ENCODE measurements at places on chromosomes 3 and 15.

GRCh38 chr3:117234331-117234730, 524.8 kb downstream of the TUSC7 start:
- no peak for DNase-seq

DNA sequence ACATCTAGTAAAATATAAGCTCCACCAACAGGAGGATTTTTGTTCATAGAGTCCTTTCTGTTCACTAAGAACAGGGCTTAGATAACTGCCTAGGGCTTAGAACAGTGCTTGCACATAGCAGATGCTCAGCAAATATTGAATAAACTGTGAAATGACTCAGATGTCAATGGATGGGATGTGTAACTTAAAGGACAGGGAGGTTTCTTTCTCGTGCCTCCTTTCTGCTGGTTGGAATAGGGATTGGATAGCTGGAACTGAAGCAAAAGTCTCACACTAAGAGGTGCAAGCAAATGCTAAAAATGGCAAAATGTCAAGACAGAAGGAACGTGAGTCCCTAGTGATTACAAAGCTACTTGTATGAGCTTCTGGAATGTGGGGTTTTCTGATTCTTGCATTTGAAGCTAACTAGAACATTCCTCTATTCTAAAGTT, 392.8 kb upstream of the WNT5A start:
- no peak for DNase-seq

DNA sequence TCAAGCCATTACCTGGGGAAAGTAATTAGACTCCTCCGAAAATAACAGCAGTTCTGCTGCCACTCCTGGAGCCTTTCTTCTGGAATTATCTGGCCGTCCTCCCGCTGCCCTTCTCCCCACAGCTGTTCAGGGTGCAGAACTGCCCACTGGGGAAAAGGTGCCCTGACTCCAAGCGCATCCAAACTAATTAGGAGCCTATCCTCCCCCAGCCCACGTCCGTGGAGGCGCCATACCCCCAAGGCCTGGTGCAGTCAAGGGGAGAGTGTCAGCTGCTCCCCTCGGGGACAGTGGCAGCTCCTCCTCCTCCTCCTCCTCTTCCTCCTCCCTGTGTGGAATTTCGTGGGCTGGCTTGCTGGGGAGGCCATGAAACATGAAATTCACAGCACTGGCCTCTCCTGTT, 177.2 kb downstream of the XXYLT1 start:
- no peak for DNase-seq

DNA sequence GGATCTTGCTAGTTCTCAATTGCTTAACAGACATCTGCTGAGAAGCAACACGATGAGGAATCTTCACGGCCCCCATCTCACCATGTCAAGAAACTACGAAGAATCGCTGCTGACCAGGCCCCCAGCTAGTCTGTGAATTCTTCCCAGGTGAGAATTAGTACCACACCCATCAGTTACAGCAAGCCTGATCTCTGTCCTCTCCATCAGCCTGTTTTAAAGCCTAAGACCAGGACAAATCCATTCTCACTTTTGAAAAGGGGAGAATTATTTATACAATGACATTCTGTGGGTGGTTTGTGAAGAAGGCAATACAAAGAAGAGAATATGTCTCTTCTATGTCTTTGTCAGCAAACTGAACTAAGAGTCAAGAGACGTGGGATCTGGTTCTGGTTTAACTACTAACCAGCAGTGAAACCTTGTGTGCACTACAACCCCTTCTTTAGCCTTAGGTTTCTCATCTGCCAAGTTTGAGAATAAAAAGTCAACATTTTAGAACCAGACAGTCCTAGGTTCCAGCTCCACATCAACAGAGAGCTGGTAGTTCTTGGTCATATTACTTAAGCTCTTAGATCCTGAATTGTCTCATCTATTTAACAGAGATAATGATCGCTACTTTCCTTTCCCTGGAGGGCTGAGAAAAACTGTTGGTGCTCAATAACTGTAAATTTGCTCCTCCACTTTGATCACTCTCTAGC, 160.4 kb upstream of the RORA start:
- no peak for DNase-seq

- no peak for DNase-seq
Observed at GRCh38 chr3:18027161-18027939, 284.9 kb upstream of the TBC1D5 start.

DNA sequence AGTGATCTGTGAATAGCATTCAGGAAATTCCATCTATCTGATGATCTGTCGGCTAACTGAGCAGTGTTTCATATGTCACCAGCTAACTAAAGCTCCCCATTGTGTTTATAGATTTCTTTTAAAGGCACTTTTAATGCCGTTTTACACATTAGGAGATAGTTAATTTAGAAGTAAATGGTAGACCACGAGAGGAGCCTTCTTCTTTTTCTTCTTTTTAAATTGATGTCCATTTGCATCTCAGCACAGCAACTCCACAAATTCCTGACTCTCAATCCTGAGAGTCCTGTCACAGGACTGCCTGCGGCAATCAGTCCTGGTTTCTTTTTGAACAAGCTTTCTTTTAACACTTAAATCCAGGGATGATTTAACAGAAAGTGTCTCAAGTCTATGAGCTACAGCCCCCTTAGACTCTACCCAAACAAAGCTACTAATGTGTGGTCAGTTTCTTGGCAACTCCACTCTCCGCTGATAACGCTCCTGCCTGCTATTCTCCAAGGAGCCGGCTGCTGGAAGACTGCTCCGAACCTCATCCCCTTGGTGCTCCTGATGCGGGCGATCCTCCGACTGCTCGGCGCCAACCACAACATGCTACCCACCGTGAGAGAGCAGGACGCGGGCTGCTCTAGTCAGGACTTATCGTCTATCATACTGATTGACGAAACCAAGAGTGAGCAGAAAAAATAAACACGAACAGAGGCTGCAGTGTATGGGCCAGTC, 421.4 kb downstream of the MECOM start:
- DNase-seq = peak; percentile 59

- DNase-seq = no peak
Observed at GRCh38 chr3:196357905-196358304, 19.7 kb upstream of the TM4SF19 start.

DNA sequence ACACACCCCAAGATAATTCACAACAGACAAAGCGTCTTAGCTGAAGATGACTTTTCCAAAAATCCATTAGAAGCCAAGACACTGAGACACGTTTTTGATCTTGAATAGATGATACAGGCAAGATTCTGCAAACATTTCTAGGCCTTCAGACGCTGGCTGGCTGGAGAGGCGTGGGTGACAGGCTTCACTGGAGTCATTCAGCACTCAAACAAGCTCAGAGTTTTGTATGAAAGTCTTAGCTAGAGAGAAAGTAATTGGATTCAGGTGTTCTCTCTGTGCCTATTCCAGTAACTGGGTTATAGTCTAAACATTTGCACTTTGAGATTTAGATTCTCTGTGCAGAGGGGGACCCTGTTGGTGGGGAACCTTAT, 147.7 kb upstream of the BHLHE40 start:
- DNase-seq = no peak

DNA sequence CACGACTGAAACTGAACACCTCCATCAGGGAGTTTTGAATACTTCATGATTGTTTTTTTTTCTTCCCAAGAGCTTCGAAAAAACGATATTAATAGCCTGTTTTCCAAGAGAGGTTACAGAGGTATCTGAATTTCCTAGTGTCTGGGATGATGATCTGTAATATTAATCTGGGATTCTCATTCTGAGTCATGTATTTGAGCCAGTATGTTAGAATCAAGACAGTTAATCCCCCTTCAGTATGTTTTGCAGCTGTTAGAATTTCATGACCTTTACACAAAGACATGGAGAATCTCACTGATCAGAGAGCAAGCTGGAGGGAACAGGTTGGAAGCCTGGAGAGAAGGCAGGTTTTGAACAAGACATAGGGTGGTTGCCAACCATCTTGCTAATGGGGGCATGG, 234.5 kb upstream of the GAP43 start:
- DNase-seq = no peak

- DNase-seq = no peak
Observed at GRCh38 chr3:48927928-48928327, 9.3 kb downstream of the ARIH2 start.

DNA sequence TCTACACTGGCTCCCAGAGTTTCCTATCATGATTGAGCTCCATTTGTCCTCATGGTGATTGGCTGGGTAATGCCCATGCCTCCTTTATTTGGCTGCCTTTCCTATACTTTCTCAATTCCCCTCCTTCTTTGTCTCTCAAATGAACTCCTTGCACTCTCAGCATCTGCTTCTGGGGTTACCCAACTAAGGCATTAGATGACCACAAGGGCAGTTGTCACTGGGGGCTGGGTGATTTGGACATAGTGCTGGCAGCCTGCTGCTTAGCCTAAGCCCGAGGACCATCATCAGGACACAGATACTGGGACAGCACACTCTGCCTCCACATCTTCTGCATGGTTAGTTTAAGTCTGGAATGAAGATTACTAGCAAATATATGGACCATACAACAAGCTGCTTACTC, 49.2 kb upstream of the LRRFIP2 start:
- DNase-seq = no peak

GRCh38 chr15:76951220-76951619, 19.7 kb downstream of the RCN2 start:
- no peak for DNase-seq

GRCh38 chr15:52011711-52012144, 7.3 kb upstream of the MAPK6 start:
- no peak for DNase-seq

DNA sequence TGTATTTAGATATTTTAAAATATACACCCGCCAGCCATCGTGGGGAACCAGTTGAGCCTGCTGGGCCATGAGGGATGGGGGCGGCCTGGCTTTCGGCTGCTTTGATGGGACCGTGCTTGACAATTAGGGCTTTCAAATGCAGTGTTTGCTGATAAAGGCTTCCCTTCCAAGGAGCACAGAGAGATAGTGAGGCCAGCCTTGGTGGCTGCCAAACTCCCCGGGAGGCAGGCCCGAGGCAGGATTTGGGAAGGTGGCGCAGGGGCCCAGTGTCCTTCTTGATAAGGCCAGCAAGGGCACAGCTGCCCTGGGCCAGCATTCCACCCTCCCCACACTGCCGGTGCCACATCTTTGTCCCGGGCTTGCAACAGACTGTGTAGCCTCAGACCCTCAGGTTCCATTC, 75.6 kb downstream of the LINGO1 start:
- DNase-seq = no peak

GRCh38 chr15:33242669-33243191, 48.2 kb upstream of the FMN1 start:
- peak; percentile 27 for DNase-seq

DNA sequence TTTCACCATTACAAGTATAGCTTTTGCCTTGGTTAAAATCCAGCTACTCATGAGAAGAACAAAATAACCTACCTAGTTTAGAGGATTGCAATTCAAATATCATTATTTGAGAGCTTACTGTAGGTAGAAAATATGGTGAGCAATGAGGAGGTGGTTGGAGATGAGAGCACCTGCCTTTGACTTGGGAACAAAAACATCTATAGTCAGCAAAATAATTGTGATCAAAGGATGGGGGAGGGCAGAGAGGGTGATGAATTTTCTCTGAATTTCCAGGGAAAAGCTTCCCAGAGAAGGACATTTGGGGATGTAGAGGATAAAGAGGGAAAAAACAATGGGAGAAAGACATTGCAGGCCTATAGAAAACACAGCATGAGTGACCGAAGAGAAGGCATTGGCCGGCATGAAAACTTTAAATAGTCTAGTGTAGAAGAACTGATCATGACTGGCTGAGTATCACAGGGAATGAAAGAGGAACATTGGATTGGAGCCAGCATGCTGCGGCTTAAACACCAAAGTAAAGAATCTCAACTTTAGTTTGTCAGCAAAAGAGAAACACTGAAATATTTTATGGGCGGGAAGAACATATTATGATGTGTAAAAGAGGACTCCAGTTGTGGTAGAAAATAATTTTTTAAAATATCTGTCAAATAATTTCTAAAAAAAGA, 581.3 kb downstream of the UNC13C start:
- DNase-seq = no peak

GRCh38 chr15:39435244-39435643, 145.6 kb upstream of the THBS1 start:
- DNase-seq = no peak

- peak; percentile 69 for DNase-seq
Observed at GRCh38 chr15:64702816-64703631, 72.4 kb downstream of the RBPMS2 start.

DNA sequence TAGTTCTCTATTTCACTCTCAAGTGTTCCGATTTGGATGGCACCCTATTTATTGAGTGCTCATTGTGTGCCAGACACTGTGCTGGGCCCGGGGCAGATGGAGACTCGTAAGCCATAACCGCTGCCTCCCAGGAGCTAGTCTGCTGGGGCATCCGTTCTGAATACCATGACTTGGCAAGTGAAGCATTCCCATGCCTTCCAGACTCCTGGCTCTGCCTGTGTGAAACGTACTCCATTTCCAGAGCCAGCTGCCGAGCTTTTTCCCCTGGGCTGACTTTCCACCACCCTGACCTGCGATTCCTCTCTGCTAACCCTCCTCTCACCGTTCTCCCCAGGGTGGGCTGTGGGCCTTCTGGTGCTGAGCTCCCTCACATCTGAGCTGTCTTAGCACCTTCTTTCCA, 303.1 kb upstream of the CTDSPL start:
- DNase-seq = no peak

- no peak for DNase-seq
Observed at GRCh38 chr15:101510212-101511197, 21.0 kb upstream of the PCSK6 start.

- DNase-seq = no peak
Observed at GRCh38 chr3:177751770-177752169, 554.5 kb upstream of the TBL1XR1 start.

DNA sequence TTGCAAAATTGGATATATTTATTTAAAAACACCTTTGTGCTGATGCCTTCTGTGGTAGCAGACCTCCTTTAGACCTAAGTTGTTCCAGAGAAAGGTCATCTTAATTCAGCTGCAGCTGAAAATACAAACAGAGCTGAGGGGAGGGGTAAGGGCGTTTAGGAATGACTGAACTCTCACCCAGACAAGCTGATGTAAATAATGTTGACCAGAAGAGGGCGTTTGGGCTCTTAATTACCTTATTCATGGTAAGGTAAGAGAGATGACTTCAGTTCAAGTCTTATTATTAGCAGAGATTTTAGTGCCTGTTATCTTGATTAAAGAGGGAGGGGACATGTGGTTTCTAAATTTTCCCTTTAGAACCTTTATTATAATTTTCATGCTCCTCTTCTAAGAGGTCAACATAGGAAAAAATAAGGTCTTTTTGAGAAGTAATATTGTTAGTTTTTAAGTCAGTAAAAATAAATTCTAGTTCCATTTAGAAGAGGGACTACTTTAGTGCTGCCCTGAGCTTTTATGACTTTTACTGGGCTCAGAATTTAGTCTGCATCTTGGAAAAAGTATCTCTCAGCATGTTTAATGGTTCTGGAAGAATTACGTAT, 46.3 kb downstream of the GPR171 start:
- peak; percentile 72 for DNase-seq

GRCh38 chr3:108030960-108031359, 59.9 kb downstream of the CD47 start:
- no peak for DNase-seq

DNA sequence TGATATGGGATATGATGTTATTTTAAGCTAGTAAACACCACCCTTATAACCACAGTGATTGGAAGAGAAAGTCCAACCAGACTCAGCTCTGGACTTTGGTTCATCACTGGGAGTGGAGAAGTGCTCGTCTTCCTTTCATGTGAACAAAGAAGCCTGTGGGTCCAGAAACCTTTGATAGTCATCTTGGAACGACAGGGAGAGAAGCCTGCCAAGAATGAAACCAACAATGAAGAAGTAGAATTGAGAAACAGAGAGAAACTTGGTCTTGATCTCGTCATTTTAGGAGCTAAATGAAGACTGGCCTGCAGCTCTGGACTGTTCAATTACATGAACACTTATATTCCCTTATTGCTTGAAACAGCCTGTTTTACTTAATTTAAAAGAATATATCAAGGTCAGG, 13.1 kb upstream of the SLC35G2 start:
- no peak for DNase-seq

GRCh38 chr3:29329986-29330890, 49.4 kb downstream of the RBMS3 start:
- DNase-seq = no peak

Measured in A172 (cell line).